ENCODE measurements at places on chromosomes 5 and 9.

DNA sequence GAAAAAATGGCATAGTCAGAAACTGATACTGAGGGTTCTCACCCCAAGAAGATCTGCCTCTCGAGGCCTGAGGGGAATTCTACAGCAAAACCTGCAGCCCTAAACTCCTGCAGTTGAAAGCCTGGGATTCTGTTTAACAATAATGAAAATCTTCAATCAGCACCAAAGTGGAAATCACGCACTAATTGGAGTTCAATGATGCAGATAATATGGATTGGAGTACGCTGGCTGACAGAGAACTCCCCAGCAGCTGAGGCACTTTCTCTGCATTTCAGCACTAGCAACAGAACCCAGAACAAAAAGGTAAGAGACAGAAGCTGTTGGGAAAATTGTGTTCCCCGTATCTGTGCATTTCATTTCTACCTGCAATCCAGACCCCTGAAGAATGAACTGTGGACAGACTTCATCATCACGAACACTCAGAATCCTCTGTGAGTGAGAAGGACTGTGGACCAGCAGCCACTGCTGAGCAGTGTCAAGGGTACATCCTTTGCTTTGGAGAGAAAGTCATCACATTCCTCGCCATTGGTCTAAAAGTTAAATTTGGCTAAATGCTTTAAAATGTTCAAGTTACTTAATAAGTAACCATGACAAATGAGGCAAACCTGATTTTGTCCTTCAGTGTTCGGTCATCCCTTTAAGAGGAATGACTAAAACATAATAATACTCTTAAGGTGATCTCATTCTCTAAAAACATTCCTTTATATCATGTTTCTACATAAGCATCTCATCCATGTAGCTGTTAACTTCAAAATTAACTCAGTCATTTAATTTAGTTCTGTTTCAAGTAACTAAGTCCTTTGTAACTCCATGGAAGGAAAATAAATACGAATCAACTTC lies 126.1 kb downstream of the GAS1 start:
- no peak overlapping the region for H3K4me3 ChIP-seq
- H3K36me3 ChIP-seq = no peaks in the 10 kb centered on the region
- H3K27me3 ChIP-seq = no peaks in the 10 kb centered on the region
- H3K27ac ChIP-seq = no peak overlapping the region
- no peaks in the 10 kb centered on the region for H3K4me1 ChIP-seq

DNA sequence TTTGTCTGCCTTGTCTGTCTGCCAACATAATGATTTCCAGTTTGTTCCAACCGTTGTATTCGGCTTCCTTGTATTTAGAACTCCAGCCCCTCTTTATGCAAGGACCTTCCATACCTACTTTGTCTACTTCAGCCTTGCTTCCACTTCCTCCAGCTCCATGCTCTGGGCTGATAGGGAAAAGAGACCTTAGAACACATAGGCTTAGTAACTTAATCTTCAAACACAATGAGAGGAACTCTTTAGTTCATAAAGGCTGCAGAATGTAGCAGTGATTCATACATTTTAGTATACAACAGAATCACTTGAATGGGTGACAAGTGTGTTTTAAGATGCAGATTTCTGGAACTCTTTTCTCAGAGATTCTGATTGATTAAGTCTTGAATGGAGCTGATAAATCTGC lies 102.8 kb upstream of the IFNE start:
- H3K4me3 ChIP-seq = no peak overlapping the region
- no peaks in the 10 kb centered on the region for H3K4me1 ChIP-seq

GRCh38 chr5:141647851-141648250 lies 3.4 kb downstream of the FCHSD1 start:
- no peak for DNase-seq
- H3K27ac ChIP-seq = no peak overlapping the region
- peaks cover 5% of the 10 kb centered on the region for H3K4me1 ChIP-seq
- no peak overlapping the region for H3K4me3 ChIP-seq
- H3K27me3 ChIP-seq = no peaks in the 10 kb centered on the region

DNA sequence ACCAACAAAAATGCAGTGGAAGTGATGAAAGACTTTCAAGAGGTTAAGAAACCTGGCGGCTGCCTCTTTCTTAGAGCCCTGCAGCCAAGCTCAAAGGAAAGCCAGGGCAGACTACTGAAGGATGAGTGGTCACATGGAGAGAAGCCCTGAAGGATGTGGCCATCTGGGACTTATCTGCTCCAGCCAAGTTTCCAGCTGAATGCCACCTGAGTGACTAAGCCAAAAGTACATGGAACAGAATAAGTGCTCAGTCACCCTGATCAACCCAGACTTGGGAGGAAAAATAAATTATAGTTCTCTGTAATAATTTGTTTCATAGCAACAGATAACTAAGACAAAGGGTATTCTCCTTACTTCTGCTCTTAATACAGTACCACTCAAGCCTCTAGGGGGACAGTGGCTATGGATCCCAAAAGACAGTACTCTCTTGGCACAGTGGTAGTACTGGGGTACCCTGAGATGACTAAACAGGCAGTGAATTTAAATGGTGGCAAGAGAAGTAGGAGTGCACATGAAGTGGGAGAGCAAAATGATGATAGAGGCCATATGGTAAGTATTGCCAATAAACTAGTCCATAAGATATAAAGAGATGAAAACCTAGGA lies 182.3 kb downstream of the ELAVL2 start:
- H3K27ac ChIP-seq = no peak overlapping the region
- no peak for DNase-seq
- no peaks in the 10 kb centered on the region for H3K27me3 ChIP-seq
- no peaks in the 10 kb centered on the region for H3K4me1 ChIP-seq
- H3K36me3 ChIP-seq = no peaks in the 10 kb centered on the region

DNA sequence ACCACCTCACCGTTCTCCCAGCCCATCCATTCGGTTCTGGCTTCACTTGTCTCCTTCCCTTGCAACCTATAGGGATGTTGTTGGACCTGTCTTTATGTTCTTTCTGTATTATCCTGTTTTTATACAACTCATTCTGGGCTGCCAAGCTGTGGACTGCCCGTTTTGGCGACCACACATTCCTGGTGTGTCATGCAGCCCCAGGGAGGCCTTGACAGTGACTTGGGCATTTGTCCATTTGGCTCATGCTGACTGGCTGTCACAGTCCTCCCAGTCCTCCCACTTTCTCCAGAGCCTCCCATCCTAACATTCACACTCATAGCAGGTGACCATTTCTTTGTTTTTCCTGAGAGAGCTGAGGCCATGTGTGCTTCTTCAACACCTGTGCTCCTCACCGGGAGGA lies 136.4 kb downstream of the SLF1 start:
- no peaks in the 10 kb centered on the region for H3K27me3 ChIP-seq
- no peaks in the 10 kb centered on the region for H3K4me1 ChIP-seq
- H3K27ac ChIP-seq = no peak overlapping the region
- DNase-seq = no peak

DNA sequence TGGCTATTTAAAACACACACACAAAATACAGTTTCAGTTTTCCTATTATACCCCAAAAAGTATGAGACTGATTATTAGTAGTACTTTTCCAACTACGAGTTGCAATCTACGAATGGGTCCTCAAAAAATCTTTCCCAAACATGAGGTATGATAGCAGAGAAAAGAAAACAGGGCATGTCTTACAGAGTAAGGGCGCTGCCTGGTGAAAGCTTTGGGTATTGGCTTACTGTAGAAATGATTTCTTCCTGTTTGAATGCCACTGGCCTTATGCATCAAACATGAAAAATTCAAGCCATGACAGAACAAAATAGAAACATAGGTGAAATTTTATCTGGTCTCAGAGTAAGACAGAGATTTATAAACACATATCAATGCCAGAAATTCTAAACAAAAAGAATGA lies 448.0 kb downstream of the SPOCK1 start:
- no peaks in the 10 kb centered on the region for H3K27me3 ChIP-seq
- H3K4me3 ChIP-seq = no peak overlapping the region
- no peak for DNase-seq
- no peaks in the 10 kb centered on the region for H3K36me3 ChIP-seq

GRCh38 chr5:40052808-40053207 lies 626.9 kb upstream of the PTGER4 start:
- H3K36me3 ChIP-seq = no peaks in the 10 kb centered on the region
- no peaks in the 10 kb centered on the region for H3K27me3 ChIP-seq
- no peak overlapping the region for H3K4me3 ChIP-seq

DNA sequence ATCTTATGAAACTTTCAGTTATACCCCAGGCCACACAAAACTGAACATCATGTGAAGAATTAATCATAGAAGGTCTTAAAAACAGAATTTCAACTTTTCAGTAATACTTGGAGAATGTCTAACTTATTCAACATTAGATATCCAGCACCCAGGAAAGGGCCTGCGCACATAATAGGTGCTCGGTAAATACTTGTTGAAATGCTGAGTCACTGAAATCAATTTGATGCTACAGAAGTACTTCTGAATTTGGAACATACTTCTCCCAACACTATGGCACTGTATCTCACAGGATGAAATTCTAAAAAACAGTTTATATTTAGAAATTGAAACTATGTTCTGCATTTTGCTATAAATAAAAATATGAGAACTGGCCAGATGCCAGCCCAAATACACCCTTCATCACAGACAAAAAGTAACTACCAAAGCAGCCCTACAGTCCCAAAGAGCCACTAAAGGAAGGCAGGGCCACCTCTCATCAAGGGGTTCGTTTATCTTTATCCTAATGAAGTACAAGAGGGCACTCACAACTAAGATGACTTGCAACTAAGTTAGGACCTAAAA lies 26.5 kb downstream of the MRPS27 start:
- H3K27me3 ChIP-seq = no peaks in the 10 kb centered on the region
- no peak overlapping the region for H3K27ac ChIP-seq
- H3K36me3 ChIP-seq = no peaks in the 10 kb centered on the region
- H3K4me1 ChIP-seq = no peaks in the 10 kb centered on the region
- no peak for DNase-seq

DNA sequence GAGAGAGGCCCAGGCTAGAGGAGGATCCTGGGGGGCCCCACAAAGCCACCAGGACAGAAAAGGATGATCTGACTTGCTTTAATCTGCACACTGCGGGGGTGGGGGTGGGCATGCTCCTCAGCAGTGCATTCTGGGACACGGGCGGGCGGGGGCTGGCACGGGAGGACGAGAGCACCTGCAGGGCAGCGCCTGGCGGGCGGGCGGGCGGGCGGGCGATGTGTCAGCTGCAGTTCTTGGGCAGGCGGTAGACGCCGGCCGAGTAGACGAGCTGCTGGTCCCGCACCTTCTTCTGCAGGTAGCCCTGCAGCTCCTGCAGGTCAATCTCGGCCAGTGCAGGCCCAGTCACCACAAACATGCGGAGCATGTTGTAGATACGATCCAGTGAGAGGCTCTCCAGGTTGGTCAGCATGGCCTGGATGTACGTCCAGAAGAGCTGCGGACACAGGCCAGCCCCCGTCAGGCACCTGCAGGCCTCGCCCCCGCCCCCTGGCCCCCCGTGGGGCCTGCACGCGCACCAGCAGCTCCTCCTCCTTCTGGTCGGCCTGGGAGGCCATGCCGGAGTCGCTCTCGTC lies 3.0 kb upstream of the TMEM210 start:
- H3K27me3 ChIP-seq = peaks cover 7% of the 10 kb centered on the region
- DNase-seq = no peak
- H3K4me3 ChIP-seq = no peak overlapping the region
- no peaks in the 10 kb centered on the region for H3K36me3 ChIP-seq

GRCh38 chr5:5011151-5011550 lies 129.0 kb upstream of the ADAMTS16 start:
- H3K4me1 ChIP-seq = no peaks in the 10 kb centered on the region
- no peak overlapping the region for H3K27ac ChIP-seq
- H3K27me3 ChIP-seq = no peaks in the 10 kb centered on the region
- no peaks in the 10 kb centered on the region for H3K36me3 ChIP-seq
- no peak for DNase-seq

- H3K4me1 ChIP-seq = peaks cover 4% of the 10 kb centered on the region
- no peaks in the 10 kb centered on the region for H3K36me3 ChIP-seq
- peak overlapping the region; percentile 69 for H3K4me3 ChIP-seq
- DNase-seq = no peak
- no peaks in the 10 kb centered on the region for H3K27me3 ChIP-seq
- peak overlapping the region; percentile 92 for H3K27ac ChIP-seq
Measured at GRCh38 chr9:130835441-130836298, 616 bp downstream of the ABL1 start.

GRCh38 chr5:177300236-177300880 lies 3.2 kb downstream of the RAB24 start:
- H3K36me3 ChIP-seq = no peaks in the 10 kb centered on the region
- no peak for DNase-seq
- peak overlapping the region; percentile 85 for H3K27ac ChIP-seq
- H3K4me3 ChIP-seq = no peak overlapping the region
- peaks cover 10% of the 10 kb centered on the region for H3K4me1 ChIP-seq
- no peaks in the 10 kb centered on the region for H3K27me3 ChIP-seq

- peaks cover 7% of the 10 kb centered on the region for H3K4me1 ChIP-seq
- H3K36me3 ChIP-seq = no peaks in the 10 kb centered on the region
- no peak overlapping the region for H3K4me3 ChIP-seq
- no peaks in the 10 kb centered on the region for H3K27me3 ChIP-seq
Measured at GRCh38 chr9:4106760-4107143, 193.1 kb downstream of the GLIS3 start.

- no peaks in the 10 kb centered on the region for H3K27me3 ChIP-seq
- no peaks in the 10 kb centered on the region for H3K4me1 ChIP-seq
- no peak for DNase-seq
Measured at GRCh38 chr5:77438071-77438470, 54.0 kb downstream of the WDR41 start.

DNA sequence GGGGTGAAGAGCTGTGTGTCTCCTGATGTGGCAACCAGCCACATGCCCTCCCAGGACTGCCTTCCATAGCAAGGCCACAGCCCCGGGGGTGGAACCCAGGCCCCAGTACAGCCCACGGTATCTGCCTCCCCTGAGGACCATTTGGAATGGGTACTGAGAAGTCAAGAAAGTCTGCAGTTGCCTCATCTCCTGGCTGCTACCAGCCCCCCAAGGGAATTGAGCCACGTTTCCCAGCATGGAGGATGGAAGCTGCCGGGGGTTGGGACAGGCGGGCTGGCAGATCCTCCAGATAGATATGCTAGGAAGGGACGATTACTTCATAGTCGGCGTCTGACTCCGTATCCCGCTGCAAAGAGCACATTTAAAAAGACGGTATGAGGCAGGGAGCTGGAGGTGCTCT lies 5.5 kb upstream of the DMRT2 start:
- no peak overlapping the region for H3K4me3 ChIP-seq
- H3K36me3 ChIP-seq = no peaks in the 10 kb centered on the region
- no peak for DNase-seq
- peak overlapping the region; percentile 52 for H3K27ac ChIP-seq
- peaks cover 8% of the 10 kb centered on the region for H3K4me1 ChIP-seq

- no peak overlapping the region for H3K4me3 ChIP-seq
- peaks cover 8% of the 10 kb centered on the region for H3K36me3 ChIP-seq
- no peak overlapping the region for H3K27ac ChIP-seq
- H3K27me3 ChIP-seq = no peaks in the 10 kb centered on the region
Measured at GRCh38 chr5:146130440-146131045, 25.2 kb upstream of the PLAC8L1 start.

DNA sequence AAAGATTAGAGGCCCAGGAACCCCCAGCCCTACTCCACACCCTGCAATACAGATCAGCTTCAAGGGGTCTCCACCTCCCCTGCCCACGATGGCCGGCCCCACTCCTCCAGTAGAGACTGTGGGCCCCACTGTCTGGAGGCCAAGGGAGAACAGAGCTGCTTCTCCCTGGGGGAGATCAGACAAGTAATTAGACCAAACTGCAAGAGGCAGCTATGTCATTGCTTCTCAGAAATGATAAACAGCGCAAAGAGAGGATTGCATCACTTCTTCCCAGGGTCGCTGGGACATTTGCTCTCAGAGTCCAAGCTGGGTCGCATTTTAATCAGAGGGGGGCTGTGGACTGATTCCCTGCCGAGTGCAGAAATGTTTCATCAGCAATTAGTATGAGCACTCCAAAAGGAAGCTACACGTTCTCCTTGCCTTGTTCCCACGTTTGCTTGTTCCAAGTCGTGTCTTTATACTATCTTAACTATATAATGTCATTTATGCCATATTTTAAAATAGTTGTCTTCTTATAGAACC lies 59.9 kb downstream of the ROPN1L start:
- H3K27ac ChIP-seq = no peak overlapping the region
- no peak for DNase-seq
- no peaks in the 10 kb centered on the region for H3K36me3 ChIP-seq
- H3K4me1 ChIP-seq = no peaks in the 10 kb centered on the region

Data from breast epithelium (tissue), 4 donors.